ENCODE measurements at places on chromosomes 3 and 15.

- no peak for DNase-seq
- peaks cover 22% of the 10 kb centered on the region for H3K27me3 ChIP-seq
- no peaks in the 10 kb centered on the region for H3K36me3 ChIP-seq
- H3K4me3 ChIP-seq, result peak overlapping the region; percentile 36
Measured at GRCh38 chr3:169147238-169148008, 516.1 kb downstream of the MECOM start.

DNA sequence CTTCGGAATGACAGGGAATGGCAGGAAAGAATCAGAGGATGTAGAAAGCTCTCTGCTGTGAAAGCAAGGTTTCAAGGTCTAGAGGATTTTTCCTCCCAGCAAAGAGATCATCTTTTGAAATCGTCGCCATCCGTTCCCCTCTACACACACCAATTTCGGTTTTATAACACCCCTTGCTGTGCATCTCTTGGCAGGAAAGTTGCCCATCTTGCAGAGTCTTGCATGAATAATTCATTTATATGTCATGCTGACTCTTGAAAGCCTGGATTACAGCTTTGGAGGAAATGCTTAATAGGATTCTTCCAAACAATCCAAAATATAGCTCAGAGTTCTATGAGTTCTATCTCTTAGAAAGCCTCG, 262.7 kb downstream of the CHL1 start:
- no peak for DNase-seq
- H3K4me1 ChIP-seq, result no peaks in the 10 kb centered on the region
- no peak overlapping the region for H3K4me3 ChIP-seq
- H3K27ac ChIP-seq, result no peak overlapping the region

DNA sequence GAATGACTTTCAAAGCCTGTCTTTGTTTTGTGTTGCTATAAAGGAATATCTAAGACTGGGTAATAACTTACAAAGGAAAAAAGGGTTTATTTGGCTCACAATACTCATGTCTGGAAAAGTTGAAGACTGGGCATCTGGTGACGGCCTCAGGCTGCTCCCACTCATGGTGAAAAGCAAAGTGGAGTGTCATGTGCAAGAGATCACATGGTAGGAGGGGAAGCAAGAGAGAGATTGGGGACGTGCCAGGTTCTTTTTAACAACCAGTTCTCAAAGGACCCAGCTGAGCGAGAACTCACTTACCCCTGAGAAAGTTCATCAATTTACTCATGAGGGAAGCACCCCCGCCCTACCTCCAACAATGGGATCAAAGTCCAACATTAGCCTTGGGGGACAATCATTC, 929.4 kb downstream of the ROBO1 start:
- H3K4me1 ChIP-seq, result no peaks in the 10 kb centered on the region
- DNase-seq, result no peak
- H3K27ac ChIP-seq, result no peak overlapping the region
- H3K36me3 ChIP-seq, result no peaks in the 10 kb centered on the region
- H3K4me3 ChIP-seq, result no peak overlapping the region
- no peaks in the 10 kb centered on the region for H3K27me3 ChIP-seq

GRCh38 chr3:66372681-66373350, 128.0 kb downstream of the LRIG1 start:
- H3K36me3 ChIP-seq, result peaks cover 5% of the 10 kb centered on the region
- no peak overlapping the region for H3K27ac ChIP-seq
- H3K4me1 ChIP-seq, result peaks cover 9% of the 10 kb centered on the region
- no peak overlapping the region for H3K4me3 ChIP-seq
- H3K27me3 ChIP-seq, result no peaks in the 10 kb centered on the region
- DNase-seq, result peak; percentile 28

- DNase-seq, result no peak
- no peaks in the 10 kb centered on the region for H3K4me1 ChIP-seq
- no peaks in the 10 kb centered on the region for H3K36me3 ChIP-seq
- H3K4me3 ChIP-seq, result no peak overlapping the region
- H3K27me3 ChIP-seq, result no peaks in the 10 kb centered on the region
Measured at GRCh38 chr3:40207796-40208195, 101.7 kb upstream of the EIF1B start.

GRCh38 chr3:101532783-101533602, 20.0 kb upstream of the SENP7 start:
- H3K27ac ChIP-seq, result peak overlapping the region; percentile 36
- no peak for DNase-seq
- no peak overlapping the region for H3K4me3 ChIP-seq
- no peaks in the 10 kb centered on the region for H3K27me3 ChIP-seq

DNA sequence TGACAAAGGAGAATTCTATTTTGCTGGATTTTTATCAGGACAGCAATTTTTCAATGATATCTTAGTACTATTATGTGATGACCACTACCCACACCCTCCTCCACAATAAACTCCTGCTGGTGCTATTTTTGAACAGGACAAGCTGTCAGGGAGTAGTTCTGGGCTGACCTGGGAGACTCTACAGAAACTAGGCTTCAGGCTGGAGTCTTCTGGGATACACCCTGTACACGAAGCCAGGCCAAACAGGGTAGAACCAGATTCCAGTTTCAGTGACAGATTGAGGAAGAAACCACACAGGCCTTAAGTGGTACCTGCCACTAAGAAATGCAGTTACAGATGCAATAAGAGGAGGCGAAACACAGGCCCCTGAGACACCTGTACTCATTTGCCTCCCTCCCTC, 12.8 kb downstream of the NMNAT3 start:
- no peaks in the 10 kb centered on the region for H3K36me3 ChIP-seq
- DNase-seq, result no peak
- no peak overlapping the region for H3K27ac ChIP-seq
- no peaks in the 10 kb centered on the region for H3K4me1 ChIP-seq

GRCh38 chr3:8911781-8912180, 51.5 kb downstream of the RAD18 start:
- H3K4me1 ChIP-seq, result no peaks in the 10 kb centered on the region
- no peaks in the 10 kb centered on the region for H3K36me3 ChIP-seq
- no peak for DNase-seq

- H3K4me1 ChIP-seq, result no peaks in the 10 kb centered on the region
- H3K4me3 ChIP-seq, result no peak overlapping the region
- DNase-seq, result no peak
- no peaks in the 10 kb centered on the region for H3K36me3 ChIP-seq
- H3K27ac ChIP-seq, result no peak overlapping the region
Measured at GRCh38 chr3:127744253-127744815, 71.6 kb downstream of the ABTB1 start.

DNA sequence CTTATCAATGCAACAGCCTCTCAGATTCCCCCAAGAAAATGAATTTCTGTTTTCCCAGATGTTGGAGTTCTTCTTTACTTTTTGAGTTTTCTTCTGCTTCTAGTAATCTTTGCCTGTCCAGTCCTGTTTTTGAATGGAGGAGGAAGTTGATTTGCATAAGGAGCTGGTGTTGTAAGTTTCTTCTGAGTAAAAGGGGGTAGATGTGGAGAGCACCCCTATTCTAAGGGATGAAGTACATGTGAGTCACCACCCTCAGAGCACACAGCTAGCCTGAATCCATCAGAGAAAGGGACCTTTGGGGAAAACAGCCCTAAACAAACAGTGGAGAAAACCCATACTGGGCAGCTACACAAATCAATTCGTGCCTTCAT, 34.5 kb downstream of the ACAA1 start:
- no peaks in the 10 kb centered on the region for H3K36me3 ChIP-seq
- H3K4me1 ChIP-seq, result no peaks in the 10 kb centered on the region
- H3K4me3 ChIP-seq, result no peak overlapping the region

DNA sequence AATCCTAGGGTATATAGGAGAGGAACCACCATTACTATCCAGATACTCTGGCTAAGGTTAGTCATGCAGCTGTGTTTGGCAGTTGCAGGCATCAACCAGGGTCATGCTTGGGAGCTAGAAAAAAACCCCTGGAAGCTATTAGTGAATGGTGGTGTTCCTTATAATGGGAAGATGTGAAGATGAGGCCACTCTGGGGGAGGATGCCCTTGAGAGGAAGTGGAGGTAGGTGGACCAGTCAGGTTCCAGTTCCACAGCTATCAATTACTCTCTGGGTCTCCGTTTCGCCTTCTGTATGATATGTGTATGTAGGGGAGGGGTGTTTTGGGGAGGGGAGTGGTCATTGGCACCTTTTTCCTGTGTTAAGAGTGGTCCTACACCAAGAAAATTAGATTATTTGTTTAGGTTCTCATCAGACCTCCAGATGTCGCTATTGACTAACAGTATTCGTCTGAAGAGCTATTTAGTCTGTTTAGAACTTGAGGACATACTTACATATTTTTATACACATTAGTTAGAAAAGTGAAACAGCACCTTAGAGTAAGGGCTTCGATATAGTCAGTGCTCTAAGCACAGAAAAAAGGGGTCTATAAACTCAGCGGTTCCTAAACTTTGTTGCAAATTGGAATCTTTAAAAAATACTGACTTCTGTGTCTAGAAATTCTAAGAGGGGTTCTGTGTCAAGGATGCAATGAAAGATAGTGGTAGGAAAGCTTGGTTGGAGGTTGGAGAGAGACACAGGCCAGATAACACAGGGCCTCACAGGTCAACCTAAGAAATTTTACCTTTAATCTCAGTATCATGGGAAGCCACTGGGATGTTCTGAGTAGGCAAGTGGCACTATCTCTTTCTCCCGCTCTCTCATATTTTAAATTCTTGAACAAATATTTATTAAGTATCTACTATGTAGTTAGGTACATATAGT, 9.1 kb upstream of the HPS3 start:
- H3K27ac ChIP-seq, result no peak overlapping the region
- no peaks in the 10 kb centered on the region for H3K36me3 ChIP-seq
- peak; percentile 39 for DNase-seq
- no peaks in the 10 kb centered on the region for H3K27me3 ChIP-seq

DNA sequence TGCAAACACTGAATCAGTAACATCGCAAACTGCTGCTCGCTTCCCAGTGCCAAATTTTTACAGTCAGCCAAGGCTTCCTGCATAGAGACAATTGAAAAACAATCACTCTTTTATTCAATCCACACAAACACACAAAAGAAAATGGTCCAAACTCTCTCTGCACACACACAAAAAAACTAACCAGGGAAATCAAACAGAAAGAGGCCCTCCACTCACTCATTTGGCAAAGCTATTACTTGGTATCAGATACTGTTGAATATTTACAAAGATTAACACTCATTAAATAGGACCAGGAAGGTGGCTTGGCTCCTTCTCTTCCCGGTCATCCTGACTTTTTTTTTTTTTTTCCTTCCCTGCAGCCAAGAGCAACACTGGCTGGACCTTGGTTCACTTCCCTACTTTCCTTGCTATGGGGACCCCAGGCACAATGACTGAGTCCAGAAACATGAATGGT, 62.4 kb upstream of the SPATA12 start:
- no peaks in the 10 kb centered on the region for H3K27me3 ChIP-seq
- H3K4me1 ChIP-seq, result no peaks in the 10 kb centered on the region
- no peak overlapping the region for H3K4me3 ChIP-seq

GRCh38 chr3:81838457-81838856, 77.0 kb upstream of the GBE1 start:
- no peak overlapping the region for H3K27ac ChIP-seq
- H3K4me1 ChIP-seq, result no peaks in the 10 kb centered on the region
- H3K36me3 ChIP-seq, result no peaks in the 10 kb centered on the region
- H3K27me3 ChIP-seq, result no peaks in the 10 kb centered on the region
- H3K4me3 ChIP-seq, result no peak overlapping the region

- DNase-seq, result no peak
- peaks cover 14% of the 10 kb centered on the region for H3K36me3 ChIP-seq
- H3K4me3 ChIP-seq, result no peak overlapping the region
Measured at GRCh38 chr3:122497425-122497824, 17.3 kb downstream of the KPNA1 start.

- H3K4me3 ChIP-seq, result no peak overlapping the region
- DNase-seq, result no peak
- H3K36me3 ChIP-seq, result no peaks in the 10 kb centered on the region
Measured at GRCh38 chr3:140051019-140051957, 116.3 kb downstream of the CLSTN2 start.

GRCh38 chr3:178382449-178383061, 153.7 kb upstream of the KCNMB2 start:
- no peaks in the 10 kb centered on the region for H3K4me1 ChIP-seq
- H3K27ac ChIP-seq, result no peak overlapping the region
- H3K27me3 ChIP-seq, result no peaks in the 10 kb centered on the region
- no peak for DNase-seq
- no peak overlapping the region for H3K4me3 ChIP-seq
- H3K36me3 ChIP-seq, result no peaks in the 10 kb centered on the region

DNA sequence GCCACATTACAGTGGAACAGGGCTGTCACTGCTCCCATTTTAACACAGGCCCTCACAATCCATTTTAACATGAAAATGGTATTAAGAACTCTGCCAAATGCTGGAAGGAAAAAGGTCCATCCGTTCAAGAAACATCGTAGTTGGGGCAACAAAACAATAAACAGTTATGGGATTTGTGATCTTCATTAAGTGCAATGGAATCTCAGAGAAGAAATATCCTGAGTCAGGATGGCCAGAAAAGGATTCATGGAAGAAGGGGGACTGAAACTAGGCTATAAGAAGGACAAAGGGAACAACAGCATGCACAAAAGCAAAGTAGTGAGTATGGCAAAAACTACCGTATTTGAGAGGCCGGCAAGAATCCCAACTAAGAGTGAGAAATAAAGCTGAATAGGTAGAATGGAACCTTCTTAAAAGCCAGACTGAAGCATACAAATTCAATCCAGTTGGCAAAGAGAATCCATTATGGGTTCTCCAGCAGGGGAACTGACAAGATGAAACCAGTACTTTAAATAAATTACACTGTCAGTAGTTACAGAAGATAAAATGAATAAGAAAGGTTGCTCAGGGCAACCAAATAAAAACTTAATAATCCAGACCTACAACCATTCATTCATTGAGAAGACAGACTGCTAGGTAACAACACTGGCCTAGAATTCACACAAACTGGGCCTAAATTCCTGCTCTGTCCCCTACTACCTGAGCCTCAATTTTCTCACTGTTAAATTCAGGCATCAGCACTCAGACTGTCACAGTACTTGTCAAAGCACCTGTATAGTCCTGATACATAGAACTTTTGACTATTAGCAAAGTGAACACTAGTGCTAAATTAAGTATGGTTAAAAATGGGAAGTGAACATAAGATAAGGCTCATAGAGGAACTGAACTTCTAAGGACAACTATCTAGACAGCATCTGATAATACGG, 6.3 kb downstream of the TBL1XR1 start:
- no peaks in the 10 kb centered on the region for H3K27me3 ChIP-seq
- H3K4me1 ChIP-seq, result peaks cover 38% of the 10 kb centered on the region
- no peaks in the 10 kb centered on the region for H3K36me3 ChIP-seq

- no peaks in the 10 kb centered on the region for H3K36me3 ChIP-seq
- H3K4me1 ChIP-seq, result no peaks in the 10 kb centered on the region
- no peak overlapping the region for H3K4me3 ChIP-seq
- DNase-seq, result no peak
- no peaks in the 10 kb centered on the region for H3K27me3 ChIP-seq
Measured at GRCh38 chr15:63880744-63881143, 47.0 kb upstream of the HERC1 start.

DNA sequence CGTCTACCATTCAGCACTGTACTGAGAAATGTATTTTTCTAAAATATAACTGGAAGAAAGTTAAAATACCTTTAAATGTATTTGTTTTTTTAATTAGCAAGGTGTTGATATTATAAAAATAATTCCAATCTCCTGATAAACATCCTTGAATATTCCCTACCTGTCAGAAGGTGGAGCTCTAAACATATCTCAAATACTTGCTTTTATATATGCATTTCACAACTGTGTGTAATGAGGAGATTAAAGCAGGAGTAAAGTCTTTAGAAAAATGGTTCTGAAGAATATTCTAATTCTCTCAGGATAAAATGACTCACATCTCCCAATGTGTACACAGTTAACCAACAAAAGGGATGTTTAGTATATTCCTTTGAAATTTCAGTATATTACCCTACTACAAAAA, 422.7 kb downstream of the PLCL2 start:
- no peak for DNase-seq
- no peaks in the 10 kb centered on the region for H3K4me1 ChIP-seq
- no peaks in the 10 kb centered on the region for H3K36me3 ChIP-seq
- no peak overlapping the region for H3K27ac ChIP-seq
- H3K4me3 ChIP-seq, result no peak overlapping the region
